ENCODE measurements at places on chromosomes 2 and 18.

- no peak for DNase-seq
These were observed 90.1 kb upstream of the ARL5A start for GRCh38 chr2:151918308-151918707.

- DNase-seq = no peak
These were observed 54.4 kb downstream of the XRCC5 start for GRCh38 chr2:216163518-216163917.

GRCh38 chr2:233922471-233922870, 5.3 kb downstream of the TRPM8 start:
- no peak for DNase-seq

DNA sequence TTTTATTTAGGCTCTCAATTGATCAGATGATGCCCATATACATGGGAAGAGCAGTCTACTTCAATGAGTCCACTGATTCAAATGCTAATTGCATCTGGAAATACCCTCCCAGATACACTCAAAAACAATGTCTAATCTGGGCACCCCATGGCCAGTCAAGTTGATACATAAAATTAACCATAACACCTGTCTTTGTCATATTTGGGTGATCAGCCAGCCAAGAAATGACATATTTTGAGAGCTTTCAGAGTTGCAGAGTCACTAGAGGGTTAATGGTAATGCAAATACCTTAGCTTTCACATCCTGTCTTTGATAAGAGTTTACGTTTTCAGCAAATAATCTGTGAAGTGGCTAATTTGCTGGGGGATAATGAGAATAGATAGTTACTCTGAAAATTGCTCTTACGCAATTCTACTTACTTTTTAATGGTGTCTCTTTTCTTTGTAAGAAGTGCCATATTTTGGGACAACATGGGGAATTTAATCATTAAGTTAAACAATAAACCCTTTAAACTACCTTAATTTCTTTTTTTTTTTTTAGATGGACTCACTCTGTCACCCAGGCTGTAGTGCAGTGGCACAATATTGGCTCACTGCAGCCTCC, 49.1 kb downstream of the CCDC195 start:
- DNase-seq = no peak

- no peak for DNase-seq
These were observed 75.2 kb upstream of the GALNT5 start for GRCh38 chr2:157182204-157182709.

DNA sequence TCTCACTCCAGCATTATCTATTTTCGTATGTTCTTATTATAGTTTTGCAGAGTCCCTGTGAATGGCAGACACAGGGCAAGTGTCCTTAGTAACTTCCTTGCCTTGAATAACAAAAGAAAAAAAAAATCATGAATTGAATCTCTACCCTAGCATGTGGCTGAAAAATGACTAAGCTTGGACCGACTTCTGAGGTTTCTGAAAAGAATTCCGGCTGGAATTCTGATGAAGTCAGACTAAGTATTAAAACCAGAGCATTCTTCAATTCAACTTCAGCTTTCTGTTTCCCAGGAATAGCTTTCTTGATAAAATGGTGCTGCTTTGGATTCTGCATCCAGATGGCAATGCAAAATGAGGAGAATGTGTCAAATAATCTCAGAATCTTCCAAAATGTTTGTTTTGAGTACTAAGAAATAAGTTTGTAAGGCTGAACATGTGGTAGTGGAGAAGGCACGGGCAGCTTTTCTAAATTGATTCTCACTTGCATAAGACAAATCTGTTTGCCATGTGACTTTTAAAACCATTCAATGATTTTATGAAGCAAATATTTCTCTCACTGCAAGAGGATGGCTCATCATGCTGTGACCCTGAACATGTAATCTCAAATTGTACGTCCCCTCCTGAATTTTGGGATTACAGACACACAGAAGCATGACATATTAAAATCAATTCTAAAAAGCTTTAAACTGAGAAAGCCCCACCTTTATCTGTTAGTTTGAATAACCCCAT, 1462.8 kb upstream of the LRRTM1 start:
- no peak for DNase-seq

DNA sequence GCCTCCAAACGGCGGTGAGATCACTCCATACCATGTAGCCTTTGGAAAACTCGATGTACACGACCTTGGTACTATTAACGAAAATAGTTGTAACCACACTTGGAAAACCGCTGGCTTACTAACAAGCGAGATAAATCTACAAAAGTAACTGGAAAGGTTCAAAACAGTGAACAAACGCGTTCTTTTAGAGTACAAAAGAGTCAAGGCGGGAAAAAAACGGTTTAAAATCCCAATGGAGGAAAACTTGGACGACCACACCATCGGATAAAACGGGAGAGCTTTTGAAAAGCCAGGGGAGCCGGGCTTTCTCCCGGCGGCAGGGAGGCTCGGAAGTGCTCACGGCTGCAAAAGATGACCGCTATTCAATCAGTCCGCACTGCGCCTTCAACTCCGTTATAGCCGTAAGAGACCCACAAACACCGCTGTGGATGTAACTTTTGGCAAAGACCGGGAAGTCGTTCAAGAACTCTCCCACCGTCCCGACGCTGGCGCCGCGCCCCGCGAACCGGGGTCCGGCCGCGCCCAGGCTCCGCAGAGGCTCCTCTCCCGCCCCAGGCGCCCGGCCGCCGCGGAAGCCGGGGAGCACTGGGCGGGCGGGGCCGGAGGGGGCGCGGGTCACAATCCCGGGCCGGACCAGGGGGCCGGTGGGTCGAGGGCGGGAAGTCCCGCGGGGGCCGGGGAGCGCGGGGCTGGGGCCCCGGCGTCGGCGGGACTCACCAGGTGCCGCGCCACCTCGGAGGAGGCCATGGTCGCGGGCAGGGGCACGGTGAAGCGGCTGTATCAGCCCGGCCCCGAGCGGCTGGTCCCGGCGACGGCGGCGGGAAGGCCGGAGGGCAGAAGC, 465 bp downstream of the SEPTIN10 start:
- no peak for DNase-seq

DNA sequence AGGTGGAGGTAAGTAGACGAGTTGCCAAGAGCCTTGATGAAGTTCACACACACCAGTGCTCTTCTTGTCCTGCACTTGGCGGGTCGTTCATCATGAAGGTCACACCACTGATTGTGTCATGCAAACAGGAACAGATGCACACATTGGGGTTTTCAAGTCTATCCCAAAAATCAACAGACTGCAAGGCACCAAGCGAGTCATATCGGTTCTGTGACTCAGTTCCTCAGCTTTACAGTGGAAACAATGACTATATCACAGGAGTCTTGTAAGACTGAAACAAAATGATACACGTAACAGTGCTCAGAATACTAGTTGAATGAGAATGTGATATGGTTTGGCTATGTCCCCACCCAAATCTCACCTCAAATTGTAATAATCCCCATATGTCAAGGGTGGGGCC, 526.9 kb upstream of the ID2 start:
- DNase-seq = no peak

DNA sequence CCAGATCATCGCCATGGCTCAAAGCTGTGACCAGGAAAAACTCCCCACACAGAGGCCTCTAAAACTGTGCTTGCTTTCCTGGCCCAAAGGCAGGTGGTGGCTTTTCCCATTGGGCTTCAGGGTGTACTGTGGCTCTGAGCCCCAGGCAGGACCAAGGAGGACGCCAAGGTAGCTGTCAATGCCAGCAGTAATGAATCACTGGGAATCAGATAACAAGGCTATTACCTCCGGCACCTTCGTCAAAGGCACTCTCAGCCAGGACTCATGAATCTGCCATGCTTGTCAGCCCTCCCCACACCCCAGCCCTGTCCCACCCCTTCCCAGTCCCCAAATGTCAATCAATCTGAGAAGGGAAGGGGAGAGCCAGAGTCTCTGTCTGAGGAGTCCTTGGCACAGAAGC, 27.9 kb upstream of the EN1 start:
- DNase-seq = no peak

- no peak for DNase-seq
These were observed 158.7 kb upstream of the CCDC150 start for GRCh38 chr2:196480653-196481323.

DNA sequence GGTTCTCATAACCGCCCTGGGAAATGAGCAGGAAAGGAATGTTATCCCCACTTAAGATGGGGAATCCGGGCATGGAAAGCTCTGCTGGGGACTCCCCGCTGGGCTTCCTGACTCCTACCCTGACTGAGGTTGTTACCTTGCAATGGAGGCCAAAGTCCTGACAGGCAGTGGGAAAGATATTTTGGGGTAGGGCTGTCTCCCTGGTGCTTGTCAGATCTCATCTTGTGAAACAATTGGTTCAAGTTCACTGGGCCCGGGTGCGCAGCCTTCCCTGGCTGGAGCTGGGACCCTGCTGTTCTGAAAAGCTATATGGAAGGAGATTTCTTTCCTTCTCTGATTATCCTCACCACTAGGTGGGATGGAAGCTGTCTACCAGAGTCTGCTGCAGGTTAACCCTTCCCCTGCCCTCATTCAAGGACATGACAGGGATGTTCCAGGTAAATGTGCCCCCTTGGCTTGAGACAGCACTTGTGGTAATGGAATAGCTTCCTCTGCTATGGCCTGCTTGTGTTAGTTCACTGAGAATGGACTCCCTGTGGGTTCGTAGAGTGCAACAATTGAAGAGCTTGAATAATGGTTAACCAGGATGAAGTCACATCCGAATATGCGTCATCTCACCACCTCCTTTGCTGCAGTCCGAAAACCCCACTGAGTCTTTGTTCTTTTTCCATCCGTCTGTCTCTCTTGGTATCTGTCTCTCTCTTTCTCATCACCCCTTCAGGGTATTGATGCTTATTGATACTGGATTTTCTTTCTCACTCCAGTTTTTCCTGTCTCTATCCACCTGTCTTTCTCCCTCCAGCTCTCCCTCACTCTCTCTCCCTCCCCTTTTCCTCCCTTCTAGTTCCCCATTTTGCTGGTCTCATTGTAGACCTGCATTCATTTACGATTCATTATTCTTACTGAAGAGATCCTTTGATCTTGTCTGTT, 67.8 kb upstream of the EPAS1 start:
- no peak for DNase-seq

DNA sequence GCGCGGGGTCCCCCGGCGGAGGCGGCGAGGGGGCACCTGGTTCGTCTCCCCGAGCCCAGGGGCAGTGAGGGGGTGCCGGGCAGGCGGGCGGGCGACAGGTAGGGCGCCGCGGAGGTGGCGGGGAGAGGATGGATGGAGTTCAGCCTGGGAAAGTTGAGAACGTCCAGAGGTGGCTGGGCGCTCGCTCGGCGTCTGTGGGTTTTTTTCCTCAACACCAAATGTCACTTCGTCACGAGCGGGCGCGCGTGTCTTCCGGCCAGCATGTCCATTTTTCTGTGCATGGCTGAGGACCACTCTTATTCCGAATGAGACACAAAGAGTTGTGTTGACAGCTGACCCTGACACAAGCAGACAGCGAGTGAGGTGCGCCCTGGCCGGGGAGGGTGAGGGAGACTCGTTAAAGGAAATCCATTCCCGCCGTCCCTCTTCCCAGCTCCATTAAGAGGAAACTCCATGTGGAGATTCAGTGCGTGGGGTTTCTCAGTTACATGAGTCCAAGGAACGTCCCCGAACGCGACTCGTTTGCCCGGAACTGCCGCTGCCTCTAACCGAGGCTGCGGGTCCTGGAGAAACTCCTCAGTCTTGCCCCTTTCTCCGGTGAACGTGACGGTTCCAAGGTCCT, 859 bp downstream of the GREB1L start:
- DNase-seq = peak; percentile 53

- DNase-seq = no peak
These were observed 40.7 kb downstream of the IL1R2 start for GRCh38 chr2:102032368-102033030.

GRCh38 chr2:66323406-66323805, 111.5 kb upstream of the MEIS1 start:
- peak; percentile 88 for DNase-seq
